ENCODE measurements at places on chromosomes 16 and 17.

GRCh38 chr16:49514073-49514980 lies 140.7 kb downstream of the C16orf78 start:
- no peak for DNase-seq

- no peak for DNase-seq
These were observed 14.5 kb upstream of the TNRC6C start for GRCh38 chr17:77943971-77944370.

DNA sequence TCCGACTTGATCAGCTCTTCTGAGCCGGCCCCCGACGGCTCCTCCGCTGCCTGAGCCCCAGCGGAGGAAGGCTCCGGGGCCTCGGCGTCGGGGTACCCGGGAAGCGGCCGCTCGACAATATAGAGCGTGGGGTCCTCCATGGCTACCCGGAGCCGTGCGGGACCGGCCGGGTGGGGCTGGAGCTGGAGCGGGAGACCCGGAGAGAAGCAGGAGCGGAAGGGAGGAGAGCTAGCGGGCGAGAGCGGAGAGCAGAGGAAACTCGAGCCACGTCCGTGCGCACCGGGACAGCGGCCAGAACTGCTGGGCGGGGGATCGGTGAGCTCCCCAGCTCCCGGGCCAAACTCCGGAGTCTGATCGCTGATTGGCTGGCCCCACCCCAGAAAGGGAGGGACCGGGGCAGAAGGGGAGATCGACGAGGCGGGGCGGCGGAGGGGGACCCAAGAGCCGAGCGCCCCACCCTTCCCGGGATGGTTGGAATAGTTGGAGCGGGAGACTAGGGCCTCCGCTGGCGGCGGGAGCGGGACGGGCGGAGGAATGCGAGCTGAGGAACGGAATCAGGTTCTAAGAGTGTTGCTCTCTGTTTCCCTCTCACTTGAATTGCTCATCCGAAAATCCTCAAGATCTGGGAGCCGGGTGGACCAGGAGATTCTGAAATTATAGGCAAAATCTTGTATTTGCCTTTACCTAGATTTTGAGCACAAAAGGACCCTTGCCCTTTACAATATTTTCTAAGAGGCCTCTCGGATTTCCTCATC lies at the start of gene CAVIN1:
CAVIN1 (minus strand) TSS at position 299 of the 755 bp plus-strand sequence; CDS start at position 140, 159 bp downstream.
- no peak for DNase-seq

GRCh38 chr16:75593825-75594820 lies 27.9 kb downstream of the GABARAPL2 start:
- DNase-seq: no peak
